ENCODE measurements at places on chromosomes 2 and 18.

GRCh38 chr2:159160954-159161353, 125.5 kb downstream of the WDSUB1 start:
- DNase-seq = no peak

GRCh38 chr18:23853448-23854195, 160.9 kb upstream of the TTC39C start:
- DNase-seq = no peak

- no peak for DNase-seq
These were observed 24.9 kb downstream of the MTCL1 start for GRCh38 chr18:8730080-8730827.

GRCh38 chr18:48493434-48494230, 45.2 kb upstream of the CTIF start:
- DNase-seq = no peak

DNA sequence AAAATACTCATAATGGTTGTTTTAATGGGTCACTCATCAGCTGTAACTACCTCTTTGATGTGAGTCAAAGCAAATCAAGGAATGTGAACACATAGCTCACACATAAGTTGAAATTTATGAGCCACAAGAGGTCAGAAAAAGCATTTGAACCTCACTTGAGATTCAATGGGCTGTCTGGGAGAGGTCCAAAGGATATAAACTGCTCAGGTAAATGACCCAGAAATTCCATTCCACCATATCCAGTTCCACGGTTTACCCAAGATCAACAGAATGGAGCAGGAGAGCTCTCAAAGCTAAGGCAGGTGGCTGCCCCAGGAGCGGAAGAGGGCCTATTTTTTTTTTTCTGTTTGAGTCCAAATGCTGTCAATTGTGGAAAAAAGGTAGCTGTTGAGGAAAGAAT, 464.1 kb downstream of the TNS1 start:
- DNase-seq = no peak

- DNase-seq = no peak
These were observed 66.2 kb downstream of the TRAPPC8 start for GRCh38 chr18:31876707-31877106.

DNA sequence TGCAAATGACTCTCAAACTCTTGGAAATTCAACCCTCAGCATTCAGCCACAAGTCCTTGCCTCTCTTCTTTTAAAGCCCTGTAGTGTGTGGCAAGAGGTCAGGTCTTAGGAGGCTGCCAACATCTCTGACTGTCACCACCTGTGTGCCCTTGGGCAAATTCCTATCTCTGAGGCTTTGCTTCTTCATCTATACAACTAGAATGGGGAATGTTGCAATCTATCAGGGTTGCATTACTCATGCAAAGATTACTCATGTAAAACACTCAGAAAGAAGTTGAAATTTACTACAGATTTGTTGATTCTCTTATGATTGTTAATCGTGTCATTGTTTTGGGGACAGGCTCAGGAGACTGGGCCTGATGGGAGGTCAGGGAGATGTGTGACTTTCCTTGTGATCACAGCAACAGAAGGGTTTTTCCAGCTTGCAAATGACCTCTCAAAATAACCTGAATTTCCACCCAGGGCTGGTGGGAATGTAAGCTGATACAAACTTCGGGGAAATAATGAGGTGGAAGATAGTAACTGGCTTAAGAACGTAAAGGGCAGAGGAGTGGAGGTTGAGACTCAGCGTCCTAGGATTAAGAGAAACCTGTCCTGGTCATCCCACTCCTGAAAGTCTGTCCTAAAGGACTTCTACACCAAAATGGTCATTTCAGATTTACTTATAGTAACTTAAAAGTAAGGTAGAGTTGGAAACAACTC, 32.1 kb upstream of the SIGLEC15 start:
- peak; percentile 70 for DNase-seq

GRCh38 chr2:212520340-212520739, 18.3 kb downstream of the ERBB4 start:
- peak; percentile 40 for DNase-seq

GRCh38 chr2:99554238-99554637, 64.4 kb upstream of the REV1 start:
- no peak for DNase-seq

DNA sequence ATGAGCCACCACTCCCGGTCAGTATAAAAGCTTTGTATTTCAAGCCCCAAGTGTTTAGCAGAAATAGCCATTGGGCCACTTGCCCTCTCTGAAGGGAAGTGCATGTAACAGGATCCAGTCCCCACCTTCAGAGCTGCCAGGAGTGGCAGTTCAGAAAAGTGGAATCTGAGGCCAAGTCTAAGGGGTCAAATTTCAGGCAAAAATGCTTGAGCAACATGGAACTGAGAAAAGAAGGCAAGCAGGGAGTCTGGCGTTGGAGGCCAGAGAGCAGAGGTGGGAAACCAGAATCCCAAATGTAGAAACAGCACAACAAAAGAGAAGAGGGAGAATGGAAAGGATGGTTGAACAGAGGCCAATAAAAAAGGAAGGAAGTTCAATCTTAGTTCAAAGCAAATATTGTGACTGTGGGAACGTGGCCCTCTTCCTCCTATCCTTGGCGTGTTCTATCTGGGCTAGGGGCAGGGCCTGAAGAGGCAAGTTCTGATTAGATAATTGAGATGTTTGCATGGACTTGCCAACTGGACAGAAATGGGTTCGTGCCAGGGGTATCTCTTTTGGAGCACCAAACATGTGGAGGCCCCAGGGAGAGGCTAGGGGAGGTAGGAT, 102.2 kb downstream of the AP1S3 start:
- no peak for DNase-seq

DNA sequence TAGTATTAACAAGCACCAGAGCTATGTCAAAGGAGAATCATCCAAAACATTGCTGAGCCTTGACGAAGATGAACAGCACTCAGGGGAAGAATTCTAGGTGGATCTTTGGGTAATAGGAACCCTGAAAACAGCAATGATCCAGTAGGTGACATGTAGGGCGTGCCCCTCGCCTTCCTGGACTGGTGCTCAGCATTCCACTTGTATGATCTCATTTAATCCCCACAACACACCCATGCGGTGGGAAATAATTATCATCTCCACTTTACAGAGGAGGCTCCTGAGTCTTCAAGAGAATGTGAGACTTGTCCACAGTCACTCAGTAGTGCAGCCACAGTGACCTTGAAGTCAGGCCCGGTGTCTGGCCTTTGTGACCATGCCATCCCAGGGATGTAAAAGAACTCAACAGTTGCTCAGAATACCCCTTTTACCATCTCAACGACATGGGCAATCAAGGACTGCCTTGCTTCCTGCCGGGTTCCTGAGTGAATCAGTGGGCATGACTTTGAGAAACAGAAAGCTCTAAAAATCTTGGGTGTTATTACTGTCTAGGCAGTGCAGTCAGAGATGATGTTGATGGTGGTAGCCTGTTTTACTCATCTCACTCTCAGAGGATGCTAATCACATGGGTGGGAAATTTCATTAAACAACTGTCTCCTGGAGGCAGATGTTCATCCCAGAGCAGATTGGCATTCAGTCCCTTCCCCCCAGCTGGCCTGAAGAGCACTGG, 161.6 kb downstream of the BCL11A start:
- DNase-seq = no peak

- DNase-seq = no peak
These were observed 44.6 kb upstream of the SMAD2 start for GRCh38 chr18:47975105-47975504.

DNA sequence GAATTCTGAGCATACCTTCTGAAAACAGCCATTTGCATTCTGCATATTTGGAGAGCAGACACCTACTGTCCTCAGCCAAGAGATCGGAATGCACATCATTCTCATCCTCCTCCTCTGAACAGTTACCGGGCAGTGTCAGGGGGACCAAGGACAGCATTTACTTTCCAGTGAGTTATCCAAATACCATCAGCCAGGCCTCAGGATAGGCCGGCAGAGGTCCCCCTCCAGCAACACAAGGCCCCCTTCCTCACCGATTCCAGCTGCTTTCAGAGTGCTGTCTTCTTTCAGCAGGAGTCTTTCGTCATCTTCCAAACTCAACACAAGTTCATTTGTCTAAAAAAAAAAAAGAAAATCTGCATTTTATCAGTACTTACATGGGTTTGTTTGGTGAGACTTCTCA, 55.3 kb downstream of the C2orf76 start:
- no peak for DNase-seq

GRCh38 chr2:171365232-171365631, 68.6 kb downstream of the METTL8 start:
- no peak for DNase-seq

DNA sequence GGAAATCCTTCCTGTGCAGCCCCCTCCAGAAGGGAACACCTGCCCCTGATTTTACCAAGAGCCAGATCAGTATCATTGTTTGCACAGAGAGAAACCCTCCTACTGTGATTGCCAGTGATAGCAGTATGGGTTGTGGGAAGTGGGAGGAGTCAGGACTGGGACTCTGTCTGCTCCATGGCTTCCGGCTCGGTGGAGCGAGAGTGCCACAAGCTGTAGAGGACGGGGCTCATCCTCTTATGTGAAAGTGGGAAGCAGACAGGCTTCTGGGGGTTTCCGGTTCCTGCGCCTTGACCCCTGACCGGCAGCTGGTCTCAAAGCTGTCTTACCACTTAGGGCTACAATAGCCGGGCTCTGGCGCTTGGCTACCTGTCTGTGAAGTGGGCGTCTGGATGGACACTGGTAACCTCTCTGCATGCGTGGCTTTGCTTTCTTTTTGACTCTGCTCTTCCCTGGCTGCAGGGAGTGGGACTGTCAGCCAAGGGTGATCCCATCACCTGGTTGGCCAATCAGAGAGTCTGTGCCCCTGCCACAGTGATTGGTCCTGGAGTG, 79.7 kb downstream of the BCL2L11 start:
- DNase-seq = no peak

GRCh38 chr18:9366126-9366714, 31.6 kb downstream of the TWSG1 start:
- DNase-seq = no peak

- no peak for DNase-seq
These were observed 1385.4 kb upstream of the PIK3C3 start for GRCh38 chr18:40569605-40570004.

- no peak for DNase-seq
These were observed 161.1 kb downstream of the CCBE1 start for GRCh38 chr18:59536166-59536565.

GRCh38 chr2:231250698-231251097, 52.3 kb downstream of the ARMC9 start:
- DNase-seq = no peak

DNA sequence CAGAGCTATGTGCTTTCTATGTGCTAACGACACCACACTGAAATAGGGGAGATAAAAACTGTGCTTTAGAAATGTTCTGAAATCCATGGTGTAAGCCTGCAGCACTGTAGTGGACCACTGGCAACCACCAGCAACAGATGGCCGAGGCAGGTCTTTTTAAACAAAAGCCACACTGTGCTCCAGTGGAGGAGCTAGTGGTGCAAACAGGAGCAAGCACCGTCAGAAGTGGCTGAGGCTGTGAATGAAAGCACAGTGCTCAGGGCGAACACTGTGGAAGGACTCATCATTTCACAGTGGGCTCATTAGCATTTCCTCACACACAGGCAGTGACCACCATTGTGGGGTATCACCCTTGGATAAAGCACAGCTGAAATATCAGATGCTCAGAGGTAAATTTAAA, 22.9 kb upstream of the MTX2 start:
- DNase-seq = no peak

DNA sequence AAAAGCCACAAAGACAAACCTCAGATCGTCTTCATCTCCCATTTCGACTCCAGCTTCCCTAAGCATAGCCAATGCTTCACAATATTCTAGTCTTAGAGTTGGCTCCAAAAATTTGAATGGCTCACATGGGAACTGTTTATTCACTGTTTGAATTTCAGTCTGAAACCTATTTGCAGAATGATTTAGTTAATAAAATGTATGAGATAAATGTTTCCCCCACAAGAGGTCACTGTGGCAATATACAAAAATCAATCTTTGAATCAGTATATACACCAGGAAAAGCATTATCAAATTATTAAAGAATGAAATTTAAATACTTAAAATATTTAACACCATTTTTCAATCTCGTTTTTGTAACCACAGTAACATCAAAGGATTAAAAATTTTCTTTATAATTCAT, 40.0 kb upstream of the MCM6 start:
- DNase-seq = peak; percentile 66

- DNase-seq = no peak
These were observed 168.5 kb upstream of the SLC39A10 start for GRCh38 chr2:195488567-195488966.

GRCh38 chr2:66698576-66699239, 263.8 kb downstream of the MEIS1 start:
- DNase-seq = no peak

DNA sequence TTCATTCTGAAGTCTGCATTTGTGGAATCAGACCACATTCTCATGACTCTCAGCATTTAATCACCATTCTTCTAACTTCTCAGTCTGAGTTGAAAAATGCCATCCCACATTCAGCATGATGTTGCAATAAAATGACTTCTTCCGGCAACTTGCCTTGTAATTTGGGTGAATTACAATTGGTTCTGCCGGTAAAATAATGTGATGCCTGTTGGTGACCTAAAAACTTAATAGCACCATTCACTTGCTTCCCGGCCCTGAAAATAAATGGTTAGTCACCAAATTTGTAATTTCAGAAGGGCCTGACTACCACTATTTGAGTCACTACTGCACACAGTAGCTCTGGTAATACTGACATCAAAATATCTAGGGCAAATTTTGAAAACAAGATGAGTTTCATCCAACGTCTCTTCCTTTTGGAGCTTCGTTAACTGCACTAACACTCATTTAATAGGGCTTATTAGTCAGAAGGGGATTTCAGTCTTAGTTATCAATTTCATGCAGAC, 637.1 kb upstream of the CHAC2 start:
- DNase-seq = peak; percentile 0

DNA sequence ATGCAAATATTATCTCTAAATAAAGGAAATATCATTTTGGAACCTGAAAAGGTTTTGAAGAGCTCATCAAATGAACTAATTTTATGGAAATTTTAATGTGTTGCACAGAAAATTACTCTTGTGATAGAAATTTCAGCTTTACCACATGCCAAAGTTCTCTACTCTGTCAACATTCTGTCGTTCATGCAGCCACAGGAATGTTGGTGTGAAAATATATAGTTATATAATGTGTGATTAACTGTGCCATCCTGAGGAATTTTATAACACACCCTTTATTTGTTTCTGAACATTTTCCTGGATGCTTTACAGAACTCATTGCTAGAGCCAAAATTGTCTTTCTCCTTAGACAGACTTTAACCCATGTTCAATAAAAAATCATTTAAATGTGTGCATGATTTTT, 202.5 kb upstream of the SLC8A1 start:
- DNase-seq = no peak

GRCh38 chr2:33304032-33304864, 172.2 kb upstream of the RASGRP3 start:
- no peak for DNase-seq

- DNase-seq = no peak
These were observed 82.3 kb downstream of the GLI2 start for GRCh38 chr2:120817956-120818325.

Data from RKO (cell line).